H7 (cell line): ENCODE measurements at places on chromosomes 1 and 21.

GRCh38 chr1:158563853-158564252, 6.5 kb downstream of the OR6P1 start:
- no peak for DNase-seq

DNA sequence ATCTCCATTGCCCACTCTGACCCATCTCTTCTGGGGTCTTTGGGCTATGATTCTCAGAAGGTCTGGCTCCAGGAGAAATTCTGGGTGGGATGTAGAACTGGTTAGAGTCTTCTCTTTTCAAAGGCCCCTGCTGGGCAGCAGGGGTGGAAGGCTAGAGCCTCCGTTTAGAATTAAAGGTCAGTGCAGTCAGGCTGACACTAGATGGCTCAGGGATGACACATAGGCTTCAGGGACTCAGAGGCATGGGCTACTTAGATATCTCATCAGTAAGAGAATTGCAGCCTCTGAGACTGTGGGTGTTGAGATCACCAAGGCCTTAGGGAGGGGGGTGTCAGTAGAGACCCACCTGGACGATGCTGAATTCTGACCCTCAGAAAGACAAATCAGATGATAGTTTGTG, 12.6 kb upstream of the PPM1J start:
- DNase-seq, result no peak

DNA sequence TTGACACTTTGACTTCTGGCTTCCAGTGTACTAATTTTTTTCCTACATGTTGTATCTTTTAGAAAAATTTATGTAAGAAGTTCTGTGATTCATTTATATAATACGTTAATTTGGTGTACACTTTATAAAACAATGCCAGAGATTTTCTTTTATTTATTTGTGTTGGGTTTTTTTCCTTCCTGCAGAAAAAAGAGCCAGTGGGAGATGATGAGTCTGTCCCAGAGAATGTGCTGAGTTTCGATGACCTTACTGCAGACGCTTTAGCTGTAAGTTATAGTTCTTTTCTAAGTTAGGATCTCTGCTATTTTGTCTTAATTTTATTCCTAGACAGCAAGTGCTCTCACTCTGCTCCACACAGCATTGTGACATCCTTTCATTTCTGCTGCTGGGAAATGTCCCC, 14.4 kb downstream of the SARS1 start:
- no peak for DNase-seq

GRCh38 chr1:100005424-100005823, 35.6 kb downstream of the SLC35A3 start:
- no peak for DNase-seq

DNA sequence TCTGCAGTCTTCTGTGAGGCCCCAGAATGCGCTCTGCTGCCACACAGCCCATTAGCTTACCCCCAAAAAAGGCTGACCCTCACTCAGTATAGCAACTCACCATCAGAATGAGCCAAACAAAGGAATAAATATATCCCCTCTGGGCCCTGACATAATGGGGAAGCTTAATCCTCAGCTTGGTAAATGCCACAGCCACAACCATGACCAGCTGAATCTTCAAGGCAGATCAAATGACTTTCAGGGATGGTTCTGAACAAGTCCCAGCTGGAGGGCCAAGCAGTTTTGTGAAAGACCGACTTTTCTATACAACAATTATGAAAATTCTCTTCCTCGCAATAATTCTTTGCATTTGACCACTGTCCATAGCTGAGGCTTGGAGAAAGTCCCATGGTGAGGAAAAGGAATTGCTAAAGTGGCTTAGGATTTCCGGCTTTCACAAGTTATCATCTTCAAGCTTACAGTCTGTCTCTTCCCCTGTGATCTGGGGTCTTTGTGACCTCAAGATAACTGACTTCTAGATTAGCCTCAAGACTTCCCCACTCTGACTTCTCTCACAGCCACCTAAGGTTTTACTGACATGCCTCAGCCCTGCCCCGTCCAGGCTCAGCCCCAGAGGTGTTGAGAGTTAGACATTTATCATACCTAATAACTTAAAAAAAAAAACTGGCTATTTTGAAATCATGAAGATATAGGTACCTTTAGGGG, 47.8 kb upstream of the PBX1 start:
- no peak for DNase-seq

DNA sequence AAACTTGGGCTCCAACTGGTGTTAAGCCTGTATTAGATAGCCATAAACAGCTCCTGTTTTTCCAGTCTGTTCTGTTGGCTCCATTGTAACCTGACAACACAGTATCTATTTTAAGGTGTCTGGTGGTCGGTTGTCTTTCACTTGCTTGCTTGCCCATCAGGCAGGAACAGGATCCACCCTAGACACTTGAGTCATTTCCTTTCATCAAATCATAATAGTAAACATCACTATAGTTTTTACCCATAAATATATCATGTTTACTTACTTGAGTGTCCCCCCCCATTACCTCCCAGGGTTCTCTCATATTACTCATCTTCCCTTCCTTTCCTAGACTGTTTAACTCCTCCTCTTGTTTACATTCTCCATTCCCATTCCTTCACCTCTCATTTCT, 2.9 kb downstream of the DDI2 start:
- DNase-seq, result no peak

GRCh38 chr1:106921186-106921585, 135.3 kb upstream of the PRMT6 start:
- DNase-seq, result no peak

GRCh38 chr1:30402031-30402430, 321.4 kb downstream of the MATN1 start:
- no peak for DNase-seq

DNA sequence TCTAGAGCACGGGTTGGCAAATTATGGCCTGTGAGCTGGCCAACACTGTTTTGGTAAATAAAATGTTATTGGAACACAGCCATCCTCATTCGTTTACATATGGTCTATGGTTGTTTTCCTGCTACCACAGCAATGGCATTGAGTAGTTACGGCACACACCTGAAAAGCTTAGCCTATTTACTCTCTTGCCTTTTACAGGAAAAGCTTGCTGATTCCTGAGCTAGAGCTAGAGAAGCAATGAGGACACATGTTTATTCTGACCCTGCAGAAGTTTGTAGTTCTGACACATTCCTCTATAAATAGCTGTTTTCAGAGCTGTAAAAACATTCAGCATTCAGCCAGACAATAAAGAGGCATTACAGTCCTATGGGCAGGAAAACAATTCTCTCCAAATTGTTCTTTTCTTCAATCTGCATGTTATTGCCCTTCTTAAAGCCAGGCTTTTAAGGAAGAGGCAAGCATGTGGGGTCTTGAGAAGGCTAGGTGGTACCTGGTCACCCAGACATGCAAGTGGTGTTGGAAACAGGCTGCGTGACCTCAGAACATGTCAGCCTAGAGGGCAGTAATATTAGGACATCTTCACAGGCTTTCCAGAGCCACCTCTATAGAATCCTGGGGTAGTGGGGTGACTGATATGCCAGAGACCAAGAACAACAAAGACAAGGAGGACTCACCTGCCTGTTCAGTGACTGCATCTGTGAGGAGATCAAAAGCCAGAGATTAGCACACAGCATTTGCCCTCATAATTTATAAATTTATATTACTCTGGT, 1.6 kb downstream of the FCRL2 start:
- no peak for DNase-seq

DNA sequence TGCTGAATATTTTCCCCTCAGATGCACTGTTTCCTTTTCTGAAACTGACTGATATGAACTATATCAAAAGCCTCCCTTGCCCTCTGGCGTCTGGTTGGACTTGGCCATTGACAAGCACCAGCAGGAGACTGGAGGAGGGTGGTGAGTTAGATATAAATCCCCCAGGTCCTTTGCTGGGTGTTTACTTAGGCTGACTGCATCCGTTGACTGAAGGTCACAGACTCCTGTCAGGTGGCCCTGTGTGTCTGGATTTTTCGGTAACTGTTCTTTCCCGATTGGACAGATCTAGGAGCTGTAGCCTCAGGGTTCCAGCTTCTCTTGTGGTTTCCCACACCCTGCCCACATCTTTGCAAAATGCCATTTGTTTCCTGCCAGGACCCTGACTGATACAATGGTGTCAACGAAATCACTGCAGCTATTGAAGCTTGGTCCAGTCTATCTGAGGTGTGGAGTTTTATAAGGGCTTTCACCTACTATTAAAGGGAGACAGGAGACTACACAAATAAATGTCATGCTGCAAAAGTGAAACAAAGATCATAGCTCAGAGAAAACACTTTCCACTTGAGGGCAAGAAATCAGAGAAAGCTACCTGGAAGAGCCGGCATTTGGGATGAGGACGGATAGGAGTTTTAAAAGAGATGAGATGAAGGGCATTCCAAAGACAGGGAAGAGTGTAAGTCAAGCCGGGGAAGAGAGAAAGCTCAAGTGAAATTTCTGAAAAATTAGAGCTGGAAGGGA, 1.5 kb upstream of the MAGI3 start:
- peak; percentile 25 for DNase-seq

- DNase-seq, result no peak
These were observed 261.4 kb upstream of the C1orf174 start for GRCh38 chr1:4161366-4162006.

DNA sequence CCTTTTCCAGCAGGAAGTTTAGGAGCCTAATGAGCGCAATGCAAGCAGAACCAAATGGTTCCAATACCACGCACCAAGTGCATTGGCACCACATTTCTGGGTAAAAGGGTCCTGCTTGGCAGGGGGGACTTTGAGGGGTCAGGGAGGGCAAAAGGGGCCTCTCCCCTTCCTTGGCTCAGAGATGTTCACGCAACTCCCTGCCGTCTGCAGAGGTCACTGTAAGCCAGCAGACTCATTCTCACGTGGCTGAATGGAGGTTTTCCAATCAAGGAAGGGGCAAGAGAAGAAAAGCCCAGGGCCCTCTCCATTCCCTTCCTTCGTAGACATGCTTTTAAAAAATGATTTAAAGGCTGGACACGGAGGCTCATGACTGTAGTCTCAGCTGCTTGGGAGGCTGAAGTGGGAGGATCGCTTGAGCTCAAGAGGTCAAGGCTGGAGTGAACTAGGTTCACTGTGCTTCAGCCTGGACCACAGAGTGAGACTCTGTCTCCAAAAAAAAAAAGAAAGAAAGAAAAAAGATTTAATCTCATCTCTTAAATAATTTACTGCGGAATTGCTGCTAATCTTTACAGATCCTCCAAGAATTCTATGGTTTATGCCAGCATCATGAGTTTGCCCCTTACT, 80.3 kb downstream of the RUNX3 start:
- DNase-seq, result peak; percentile 60

- DNase-seq, result no peak
These were observed 8.2 kb downstream of the HMGN1 start for GRCh38 chr21:39340687-39341086.
